Activated gamma-delta T cell treated with anti-CD3 and anti-CD28 coated beads, Interleukin-2, amount 50 U/mL, for 16 hours (primary cell): ENCODE measurements at places on chromosomes 5 and 9.

DNA sequence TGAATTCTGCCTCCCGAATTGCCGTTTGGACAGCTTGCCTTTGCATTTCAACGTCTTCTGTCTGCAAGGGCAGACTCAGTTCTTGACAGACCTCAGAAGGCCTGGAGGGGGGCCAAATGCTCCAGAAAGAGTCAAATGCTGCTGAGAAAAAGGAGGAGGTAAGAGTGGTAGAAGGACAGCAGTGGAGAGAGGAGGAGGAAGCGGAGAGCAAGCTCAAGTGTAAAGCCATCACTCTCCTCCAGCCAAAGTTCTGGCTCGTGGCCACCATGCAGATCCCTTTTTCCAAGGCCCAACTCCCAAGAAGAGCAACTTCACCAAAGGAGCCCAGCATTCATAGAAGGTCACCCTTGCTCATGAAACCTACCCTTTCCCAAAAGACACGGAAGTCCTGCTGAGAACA lies 36.9 kb upstream of the SMIM23 start:
- DNase-seq, result no peak

DNA sequence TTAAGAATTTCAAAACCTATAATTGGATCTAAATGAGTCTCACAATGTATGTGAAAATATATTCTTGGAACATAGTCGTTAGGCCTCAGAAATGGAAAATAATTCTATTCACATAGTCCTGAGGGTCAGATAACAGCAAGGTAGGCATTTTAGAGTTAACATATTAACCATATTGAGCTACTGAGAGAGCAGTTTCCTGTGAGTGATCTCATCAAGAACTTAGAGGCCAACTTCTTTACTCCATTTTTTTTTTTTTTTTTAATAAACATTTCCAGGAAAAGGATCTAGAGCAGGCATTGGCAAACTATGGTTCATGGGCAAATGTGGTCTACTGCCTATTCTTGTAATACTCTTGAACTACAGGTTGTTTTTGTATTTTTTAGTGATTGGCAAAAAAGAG lies 26.6 kb downstream of the RAB24 start:
- DNase-seq, result no peak

GRCh38 chr9:38380872-38381534 lies 11.5 kb upstream of the ALDH1B1 start:
- no peak for DNase-seq

DNA sequence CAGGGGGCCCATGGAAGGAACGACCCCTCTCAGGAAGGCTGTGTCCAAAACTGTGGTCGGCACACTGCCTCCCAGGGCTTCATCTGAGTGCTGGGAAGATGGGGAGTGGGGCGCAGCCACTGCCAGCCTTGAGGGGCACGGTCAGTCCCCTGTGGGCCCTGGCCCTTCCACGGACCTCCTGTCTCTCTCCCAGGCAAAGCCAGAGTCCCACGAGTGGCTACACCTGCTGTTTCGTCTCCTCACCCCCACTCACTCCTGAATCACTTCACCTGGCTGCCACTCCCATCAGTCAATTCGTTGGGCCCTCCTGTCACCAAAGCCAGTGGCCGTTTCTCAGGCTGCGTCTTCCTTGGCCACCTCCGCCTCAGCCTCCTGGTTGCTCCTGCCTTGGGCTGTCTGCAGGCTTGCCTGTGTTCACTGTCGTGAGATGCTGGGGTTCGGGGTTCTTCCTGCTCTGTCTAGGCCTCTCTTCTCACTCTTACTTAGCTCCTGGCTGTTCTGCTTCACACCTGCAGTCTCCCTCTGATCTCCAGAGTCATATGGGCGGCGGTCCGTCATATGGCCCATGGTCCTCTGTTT lies 58.8 kb upstream of the RNF130 start:
- no peak for DNase-seq

GRCh38 chr9:117354244-117354847 lies 60.5 kb downstream of the ASTN2 start:
- DNase-seq, result no peak

- no peak for DNase-seq
Measured at GRCh38 chr5:66013397-66013796, 87.0 kb downstream of the ERBIN start.

DNA sequence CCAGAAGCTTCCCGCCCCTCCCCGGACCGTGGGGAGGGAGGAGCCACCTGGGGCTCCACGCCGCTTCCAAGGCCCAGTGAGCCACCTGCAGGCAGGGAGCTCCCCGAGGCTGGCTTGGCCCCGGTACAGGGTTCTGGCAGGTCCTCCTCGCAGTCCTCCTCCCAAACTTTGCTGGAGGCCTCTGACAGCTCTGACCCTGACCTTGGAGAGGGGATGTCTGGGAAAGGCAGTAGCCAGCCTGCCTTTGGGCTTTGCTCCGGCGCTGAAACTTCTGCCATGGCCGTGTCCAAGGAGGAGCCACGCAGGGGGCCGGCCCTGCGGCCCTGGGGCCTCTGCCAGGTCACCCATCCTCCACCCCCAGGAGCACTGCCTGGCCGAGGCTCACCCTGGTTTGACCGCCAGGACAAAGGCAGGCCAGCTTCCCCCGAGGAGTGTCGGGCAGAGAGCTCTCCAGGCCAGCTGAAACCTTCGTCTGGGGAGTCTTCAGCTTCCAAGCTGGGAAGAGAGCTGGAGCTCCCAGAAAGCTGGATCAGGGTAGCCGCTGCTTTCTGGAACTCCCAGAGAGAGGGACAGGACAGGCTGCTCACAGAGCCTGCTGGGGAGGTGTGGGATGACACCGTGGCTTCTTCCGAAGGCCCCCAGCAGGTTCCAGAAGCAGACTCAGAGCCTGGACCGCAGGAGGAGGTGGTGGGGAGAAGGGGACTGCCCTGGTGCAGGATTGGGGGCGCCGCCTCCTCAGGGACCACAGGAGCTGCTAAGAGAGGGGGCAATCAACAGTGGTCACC lies 9.0 kb upstream of the QSOX2 start:
- no peak for DNase-seq

GRCh38 chr9:110036286-110036685 lies 171.7 kb downstream of the C9orf152 start:
- no peak for DNase-seq

DNA sequence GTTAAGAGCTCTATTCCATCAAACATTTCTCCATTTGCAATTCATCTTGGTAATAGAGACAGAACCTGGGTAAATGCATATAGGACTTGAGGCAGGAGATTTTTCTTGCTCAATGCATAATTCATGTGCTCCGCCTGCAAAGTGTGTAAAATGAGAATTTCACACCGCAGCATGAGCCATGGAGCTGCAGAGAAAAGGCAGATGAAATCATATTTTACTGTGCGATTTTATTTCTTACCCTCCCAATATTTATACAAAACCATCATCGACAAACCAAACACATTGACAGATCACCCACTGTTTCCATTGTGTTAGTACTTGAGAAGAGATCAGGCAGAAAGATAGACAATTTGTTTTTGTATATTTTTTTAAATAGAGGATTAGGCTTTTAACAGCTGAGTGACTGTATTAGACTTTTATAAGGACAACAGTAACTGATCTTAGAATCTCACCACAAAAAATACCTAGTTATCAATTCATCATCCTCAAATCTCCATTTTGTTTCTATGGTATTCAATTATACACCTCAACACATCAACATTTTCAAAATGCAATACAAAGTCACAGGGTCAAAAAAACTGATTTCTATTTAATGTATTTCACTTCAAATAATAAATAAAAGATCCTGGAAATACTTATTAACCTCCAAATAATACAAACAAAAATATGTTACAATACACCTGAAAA lies 191.1 kb downstream of the AP3B1 start:
- DNase-seq, result no peak

GRCh38 chr9:71630377-71630995 lies 137.8 kb downstream of the CEMIP2 start:
- no peak for DNase-seq

DNA sequence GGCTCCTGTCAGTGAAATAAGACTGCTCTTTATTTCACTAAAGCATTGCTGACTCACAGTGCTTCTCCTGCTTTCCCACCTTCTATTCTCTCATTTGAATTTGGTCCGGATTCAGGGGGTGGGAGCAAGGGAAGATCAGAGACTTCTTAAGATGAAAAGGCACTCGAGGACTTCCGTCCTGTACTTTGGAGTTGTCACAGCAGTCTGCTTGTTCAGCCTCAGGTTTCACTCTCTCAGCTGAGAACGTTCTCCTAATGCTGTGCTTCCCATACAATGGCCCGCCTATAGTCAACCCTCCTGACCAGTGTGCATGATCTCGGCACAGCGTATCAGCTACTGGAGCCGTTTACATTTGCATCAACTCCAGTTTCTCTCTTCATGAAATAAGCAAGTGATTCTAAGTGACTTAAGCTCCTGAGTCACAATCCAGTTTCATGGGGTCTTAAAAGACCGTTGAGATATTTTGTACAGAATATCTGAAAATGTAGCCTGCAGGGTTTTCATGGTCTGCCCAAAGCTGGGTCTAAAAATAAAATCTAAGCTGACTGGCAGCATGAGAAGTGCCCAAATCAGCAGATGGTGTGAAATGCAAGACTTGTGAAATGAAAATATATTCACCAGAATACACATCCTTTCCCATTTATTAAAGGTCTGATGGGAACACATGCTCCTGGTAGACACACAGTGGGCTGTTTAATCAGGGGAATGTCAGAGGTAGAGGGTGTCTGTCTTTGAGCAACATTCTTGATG lies 145.0 kb downstream of the ADCY2 start:
- DNase-seq, result no peak

DNA sequence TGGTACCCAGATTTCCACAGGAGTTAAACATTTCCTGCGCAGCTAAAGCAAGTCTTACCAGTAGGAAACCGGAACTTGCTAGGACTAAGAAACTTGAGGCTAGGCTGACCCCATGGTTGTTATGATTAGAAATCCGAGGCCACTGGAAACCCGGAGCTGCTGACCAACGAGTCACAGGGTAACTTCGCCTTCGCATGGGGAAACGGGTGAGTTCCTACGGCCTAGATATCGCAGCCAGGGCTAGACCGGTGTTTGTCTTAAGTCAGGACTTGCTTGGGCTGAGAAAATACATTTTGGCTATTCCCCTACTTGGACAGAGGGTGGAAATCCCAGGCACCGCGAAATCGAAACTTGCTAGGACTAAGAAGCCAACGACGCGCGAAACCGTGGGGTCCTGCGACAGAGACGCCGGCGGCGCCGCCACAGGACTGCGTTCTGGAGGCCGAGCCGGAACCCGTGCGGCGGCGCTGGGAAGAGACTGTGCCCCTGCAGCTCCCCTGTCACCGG lies 1.6 kb upstream of the ANXA2R start:
- DNase-seq, result no peak

DNA sequence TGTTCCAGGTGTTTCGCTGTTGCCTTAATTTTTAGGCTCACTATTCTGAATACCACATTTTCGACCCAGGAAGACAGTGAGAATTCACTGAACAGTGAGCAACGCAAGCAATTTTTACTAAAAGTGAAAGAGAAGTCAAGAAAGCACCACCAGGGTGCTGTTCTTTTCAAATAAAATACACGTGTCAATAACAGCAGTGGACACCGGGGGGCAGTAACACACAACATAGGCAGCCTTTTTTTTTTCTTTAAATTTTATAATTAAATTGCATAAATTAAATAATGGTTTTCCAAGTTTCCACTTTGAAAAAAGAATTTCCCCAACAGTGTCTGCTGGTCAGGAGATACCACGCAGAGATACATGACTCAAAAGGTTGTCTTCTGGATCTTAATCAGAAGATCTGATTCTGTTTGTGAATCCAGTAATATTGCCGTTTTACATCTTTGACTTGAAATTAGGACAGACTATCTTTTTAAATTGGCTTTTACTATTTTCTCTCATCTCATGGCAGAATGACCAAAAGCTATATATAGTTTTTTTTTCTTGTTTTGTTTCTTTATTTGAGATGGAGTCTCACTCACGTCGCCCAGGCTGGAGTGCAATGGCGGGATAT lies 47.1 kb upstream of the SH3GL2 start:
- no peak for DNase-seq
